ENCODE measurements at places on chromosomes 6 and 20.

DNA sequence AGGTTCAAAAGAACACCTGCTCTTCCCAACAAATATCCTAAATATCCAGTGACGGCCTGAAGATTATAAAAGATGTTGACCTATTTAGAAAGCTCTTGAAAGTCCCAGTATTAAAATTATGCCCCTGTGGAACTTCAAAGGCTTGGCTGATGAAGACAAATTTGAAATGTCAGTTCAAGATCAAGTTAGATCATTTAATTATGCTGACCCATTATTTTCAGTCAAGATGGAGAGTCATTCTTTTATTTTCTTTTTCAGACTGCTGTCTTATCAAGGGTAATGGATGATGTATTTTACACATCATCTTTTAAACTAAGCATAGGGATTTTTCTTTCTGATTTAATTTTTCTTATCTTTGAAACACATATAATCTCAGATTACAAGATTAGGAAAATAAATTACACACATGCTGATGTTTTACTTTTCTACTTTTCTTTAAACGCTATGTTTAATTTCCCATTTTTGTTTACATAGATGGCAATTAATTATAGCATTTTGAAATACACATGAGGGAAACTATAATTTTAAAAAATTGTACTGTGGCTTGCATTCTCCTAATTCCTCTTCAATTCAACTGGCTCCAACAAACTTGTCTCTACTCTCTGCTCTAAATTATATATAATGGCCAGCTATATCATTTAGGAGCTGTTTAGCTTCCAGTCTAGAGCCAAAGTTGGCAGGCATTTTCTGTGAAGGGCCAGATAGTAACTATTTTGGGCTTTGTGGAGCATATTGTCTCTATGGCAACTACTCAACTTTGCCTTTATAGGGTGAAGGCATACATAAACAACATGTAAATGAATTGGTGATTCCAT, 123.7 kb downstream of the RCAN2 start:
- no peak for DNase-seq

- DNase-seq, result no peak
These were observed 19.0 kb downstream of the LRFN2 start for GRCh38 chr6:40568062-40568708.

DNA sequence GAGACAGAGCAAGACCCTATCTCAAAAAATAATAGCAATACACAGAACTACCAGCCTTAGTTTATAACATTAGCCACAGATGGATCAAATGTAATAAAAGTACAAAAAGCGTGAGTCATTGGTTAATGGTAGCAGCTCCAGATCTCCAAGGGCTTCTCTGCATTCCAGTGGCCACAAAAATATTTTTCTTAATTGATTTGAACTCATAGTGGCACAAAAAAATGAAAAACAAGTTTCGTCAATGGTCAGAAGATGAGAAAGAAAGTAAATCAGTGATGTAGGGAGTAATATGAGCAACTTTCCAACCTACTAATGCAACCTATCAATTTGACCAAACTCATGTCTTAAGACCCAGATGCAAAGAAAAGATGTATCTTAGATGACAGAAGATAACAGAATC, 79.6 kb downstream of the CEP57L1 start:
- DNase-seq, result no peak

DNA sequence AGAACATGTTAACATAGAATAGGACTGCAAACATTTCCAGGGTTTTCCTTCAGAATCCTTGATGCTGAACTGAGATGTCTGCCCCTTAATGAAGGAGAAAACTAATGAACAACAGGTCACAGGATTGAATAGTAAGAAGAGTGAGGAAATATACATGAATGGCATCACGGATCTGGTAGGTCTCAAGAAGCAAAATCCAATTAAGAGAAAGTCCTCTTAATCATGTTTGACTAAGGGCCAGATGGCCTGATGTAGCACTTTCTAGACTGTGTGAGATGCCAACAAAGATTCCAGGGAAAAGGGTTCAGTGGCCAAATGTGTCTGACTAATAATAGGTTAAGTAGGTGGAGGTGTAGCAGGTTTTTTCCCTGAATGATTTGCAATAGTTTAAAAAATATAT, 13.7 kb upstream of the SHPRH start:
- no peak for DNase-seq

- no peak for DNase-seq
These were observed 62.9 kb downstream of the GTF2H5 start for GRCh38 chr6:158230967-158231550.
